Stimulated activated CD4-positive, alpha-beta T cell treated with anti-CD3 and anti-CD28 coated beads, Interleukin-4, amount 100 ng/mL, for 48 hours (primary cell): ENCODE measurements at places on chromosomes 11 and 22.

- DNase-seq, result peak; percentile 38
These were observed 14.4 kb downstream of the KCNJ5 start for GRCh38 chr11:128905345-128906184.

DNA sequence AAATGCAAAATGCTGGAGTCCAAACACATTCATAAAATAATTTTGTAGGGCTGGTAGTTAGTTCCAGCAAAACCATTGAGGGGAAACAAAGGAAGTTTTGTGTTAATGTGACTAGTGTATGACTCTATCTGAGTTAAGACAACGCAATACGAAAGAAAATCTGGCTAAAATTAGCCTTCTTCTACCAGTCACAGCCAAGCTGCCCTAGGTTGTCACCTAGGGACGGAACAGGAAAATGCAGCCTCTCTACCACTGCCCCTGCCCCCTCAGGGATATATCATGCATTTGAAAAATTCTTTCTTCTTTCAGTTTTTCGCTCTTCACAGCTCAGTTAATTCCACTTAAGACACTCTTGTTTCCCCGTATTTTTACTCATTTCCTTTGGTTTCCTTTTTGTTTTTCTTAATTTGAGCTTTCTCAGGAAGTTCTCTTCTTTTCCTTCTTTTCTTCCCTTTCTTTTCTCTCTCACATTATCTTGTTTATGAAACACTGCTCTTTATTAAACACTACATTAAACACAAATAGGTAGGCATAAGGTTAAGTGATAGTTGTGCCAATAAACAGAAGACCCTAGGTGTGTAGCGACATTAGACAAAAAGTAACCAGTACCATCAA, 30.6 kb downstream of the KIRREL3 start:
- DNase-seq, result no peak

DNA sequence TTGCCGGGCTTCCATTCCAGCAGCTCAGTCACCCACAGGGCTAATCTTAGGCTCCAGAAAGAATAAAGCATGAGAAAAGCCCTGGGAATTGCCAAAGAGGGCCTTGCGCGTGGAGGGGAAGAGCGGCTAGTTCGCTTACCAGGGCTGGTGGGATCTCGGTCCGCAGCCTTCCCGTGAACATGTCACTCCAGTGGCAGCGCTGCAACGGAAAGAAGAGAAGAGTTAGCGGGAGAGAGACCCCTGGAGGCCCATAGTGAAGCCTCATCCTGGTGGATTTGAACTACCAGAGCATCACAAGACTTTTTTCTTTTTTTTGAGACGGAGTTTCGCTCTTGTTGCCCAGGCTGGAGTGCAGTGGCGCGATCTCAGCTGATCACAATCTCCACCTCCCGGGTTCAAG, 18.0 kb downstream of the RANGAP1 start:
- no peak for DNase-seq

DNA sequence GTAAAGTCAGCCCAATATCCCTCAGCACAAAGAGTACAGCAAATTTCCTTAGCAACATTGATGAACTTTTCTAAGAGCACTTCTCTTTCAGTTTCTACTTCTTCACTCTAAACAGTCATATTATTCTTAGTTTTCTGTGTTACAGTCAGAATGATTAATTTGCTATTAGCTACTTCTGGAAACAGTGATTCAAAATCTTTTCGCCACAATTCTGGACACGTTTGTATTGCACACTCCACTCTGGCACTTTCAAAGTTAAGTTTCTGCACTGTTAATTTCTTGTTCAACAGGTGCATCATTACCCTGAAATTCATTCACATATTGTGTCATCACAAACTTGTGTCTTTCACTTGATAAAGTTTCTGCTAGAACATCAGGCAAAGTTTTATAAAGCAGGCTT, 22.5 kb downstream of the ABTB2 start:
- no peak for DNase-seq

GRCh38 chr11:7591107-7591894, 77.5 kb downstream of the PPFIBP2 start:
- DNase-seq, result no peak

GRCh38 chr22:50201191-50202129, 649 bp downstream of the SELENOO start:
- no peak for DNase-seq

DNA sequence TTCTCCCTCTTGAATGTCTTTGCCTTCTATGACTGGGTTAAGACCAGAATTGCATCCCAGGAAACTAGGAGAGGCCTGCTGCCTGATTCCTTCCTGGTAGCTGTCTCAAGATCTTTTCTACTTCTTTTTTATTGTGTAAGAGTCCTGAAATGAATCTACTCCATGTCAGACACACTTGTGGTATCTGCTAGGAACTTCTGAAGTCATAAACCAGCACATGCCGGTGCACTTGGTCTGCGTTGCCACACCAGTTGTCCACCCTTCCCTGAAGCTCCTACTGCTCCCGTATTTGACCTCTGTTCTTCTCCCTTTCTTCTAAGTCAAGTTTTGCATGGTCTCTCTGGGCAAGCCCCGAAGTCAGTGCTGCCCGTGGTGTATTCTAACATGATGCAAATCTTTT, 644.2 kb downstream of the ETS1 start:
- no peak for DNase-seq

DNA sequence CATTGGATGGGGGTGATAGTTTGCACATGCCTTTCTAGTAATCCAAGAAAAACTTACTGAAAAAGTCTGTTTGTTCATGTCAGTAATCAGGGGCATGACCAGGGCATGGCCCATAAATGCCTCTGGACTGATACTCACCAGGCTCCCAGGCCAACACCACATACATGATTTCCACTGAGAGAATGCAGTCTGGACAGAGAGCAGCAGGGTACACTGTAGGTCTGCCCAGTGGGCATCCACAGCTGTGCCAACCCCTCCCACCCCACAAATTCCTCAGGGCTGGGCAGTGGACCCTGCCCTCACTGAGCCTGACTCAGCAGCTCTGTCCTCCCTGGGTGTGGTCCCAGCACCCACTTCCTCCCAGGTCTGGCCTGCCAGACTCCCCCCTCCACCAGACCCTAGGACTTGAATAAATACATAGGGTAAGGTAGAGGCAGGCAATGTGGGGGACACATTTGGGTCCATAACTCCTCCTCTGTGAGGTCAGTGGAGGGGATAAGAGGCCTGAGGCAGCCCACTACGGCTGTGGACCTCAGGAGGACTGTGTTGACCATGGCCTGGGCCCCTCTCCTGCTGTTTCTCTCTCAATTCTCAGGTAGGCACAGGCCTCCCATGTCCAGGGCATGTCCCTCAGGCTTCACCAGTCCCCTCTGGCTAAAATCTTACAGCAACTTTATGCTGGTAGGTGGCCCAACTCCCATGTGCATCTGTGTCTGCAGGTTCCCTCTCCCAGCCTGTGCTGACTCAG, 92.2 kb upstream of the TOP3B start:
- no peak for DNase-seq

GRCh38 chr11:76683161-76684095, 12.9 kb upstream of the LRRC32 start:
- no peak for DNase-seq

DNA sequence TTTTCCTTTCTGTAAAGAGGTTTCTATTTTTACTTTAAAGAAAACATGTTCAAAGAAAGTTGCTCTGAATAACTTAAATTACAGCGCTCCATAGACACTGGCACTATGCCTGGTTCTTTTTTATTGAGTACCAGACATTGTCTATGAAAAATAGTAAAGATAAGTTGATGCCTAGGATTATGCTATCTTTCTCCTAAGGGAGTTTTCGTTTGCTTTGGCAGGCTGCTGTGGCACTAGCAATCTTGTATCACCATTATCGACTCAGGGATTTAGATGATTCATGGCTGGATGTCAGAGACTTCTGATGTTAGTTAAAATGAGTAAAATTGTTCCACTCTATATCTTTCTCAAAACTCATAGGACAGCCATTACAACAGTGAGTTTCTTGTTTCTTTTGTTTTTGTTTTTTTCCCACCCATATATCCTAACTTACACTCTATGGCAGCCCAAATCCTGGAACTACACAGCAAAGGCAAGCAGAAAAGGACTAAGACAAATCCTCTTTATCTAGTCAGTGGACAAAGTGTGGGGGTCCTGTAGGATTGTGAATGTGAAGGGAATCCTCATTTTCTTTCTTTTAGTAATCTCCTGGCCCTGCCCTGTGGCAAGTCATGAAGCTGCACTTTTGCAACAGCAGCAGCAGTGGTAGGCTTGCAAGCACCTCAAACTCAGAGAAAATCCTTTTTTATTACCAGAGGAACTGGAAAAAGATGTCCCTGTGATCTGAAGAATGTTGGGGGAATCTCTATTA, 20.7 kb downstream of the SLN start:
- DNase-seq, result no peak

GRCh38 chr22:24380220-24380904, 47.0 kb upstream of the ADORA2A start:
- no peak for DNase-seq

DNA sequence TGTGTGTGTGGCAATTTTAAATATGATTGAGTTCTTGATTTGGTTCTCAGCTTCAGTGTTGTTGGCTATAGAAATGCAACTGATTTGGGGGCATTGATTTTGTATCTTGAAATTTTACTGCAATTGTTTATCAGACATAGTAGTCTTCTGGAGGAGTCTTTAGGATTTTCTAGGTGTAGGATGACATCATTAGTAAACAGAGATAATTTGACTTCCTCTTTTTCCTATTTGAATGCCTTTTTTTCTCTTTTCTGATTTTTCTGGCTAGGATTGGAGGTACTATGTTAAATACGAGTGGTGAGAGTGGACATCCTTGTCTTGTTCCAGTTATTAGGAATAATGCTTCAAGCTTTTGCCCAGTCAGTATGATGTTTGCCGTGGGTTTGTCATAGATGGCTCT, 124.9 kb downstream of the MSANTD4 start:
- DNase-seq, result no peak

GRCh38 chr22:20782596-20783299, 8.8 kb downstream of the SERPIND1 start:
- no peak for DNase-seq

GRCh38 chr11:32870676-32871075, 21.9 kb upstream of the QSER1 start:
- peak; percentile 4 for DNase-seq

DNA sequence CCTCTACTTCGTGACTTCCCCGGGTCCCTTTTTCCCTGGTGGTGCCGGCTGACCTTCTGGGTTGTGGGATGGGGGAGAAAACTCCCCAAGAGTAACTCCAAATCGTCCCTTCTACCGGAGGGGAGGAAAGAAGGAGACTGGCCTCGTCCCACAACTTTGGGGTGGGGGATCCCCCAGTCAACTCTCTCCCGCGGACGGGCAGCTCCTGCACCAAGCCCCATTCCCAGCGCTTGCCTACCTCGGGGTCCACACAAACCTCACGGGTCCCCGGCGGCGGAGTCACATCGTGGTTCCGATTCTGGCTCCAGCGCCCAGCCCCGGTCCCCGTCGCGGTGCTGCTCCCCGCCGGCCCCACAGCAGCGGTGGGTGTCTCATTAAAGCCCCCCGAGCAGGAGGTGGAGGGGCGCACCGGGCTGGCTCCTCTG, 317 bp downstream of the BDNF start:
- no peak for DNase-seq

GRCh38 chr22:22508274-22509176, at the start of gene ZNF280B:
Gene ZNF280B (minus strand): TSS chr22:22508742. CDS start chr22:22489398, 19,344 bp downstream.
- peak; percentile 81 for DNase-seq

DNA sequence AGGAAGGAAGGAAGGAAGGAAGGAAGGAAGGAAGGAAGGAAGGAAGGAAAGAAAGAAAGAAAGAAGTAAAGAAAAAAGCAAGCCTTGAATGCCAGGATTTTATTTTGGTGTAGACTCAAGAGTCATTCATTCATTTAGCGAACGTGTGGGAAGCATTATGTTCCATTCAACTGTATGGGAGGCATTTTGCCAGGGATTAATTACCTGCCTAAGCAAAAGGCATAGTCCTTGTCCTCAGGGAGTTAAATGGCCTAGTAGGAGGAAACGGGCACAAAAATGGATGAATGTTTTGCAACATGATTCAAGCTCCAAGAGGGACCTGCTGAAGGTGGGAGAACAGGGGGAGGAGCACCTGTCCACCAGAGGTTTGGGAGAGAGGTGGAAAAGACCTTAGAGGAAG, 16.2 kb upstream of the ZNRF3 start:
- DNase-seq, result no peak

DNA sequence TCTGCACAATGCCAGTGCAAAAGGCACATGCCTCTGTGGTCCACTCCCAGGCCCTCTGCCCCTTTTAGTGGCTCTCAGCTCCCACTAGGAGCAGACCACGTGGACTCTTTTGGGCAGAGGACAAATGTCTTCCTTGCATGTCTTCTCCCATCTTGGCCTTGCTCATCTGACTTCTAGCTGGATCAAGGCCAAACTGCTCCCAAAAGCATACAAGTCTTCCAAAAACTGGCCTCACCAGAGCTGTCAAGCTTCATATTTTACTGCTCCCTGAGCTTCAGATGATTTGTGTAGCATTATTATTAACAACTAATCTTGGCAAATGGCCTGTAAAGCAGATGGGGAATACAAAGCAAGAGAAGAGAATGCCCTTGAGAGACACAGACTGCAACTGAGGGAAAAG, 6.9 kb downstream of the SMPD1 start:
- DNase-seq, result no peak

GRCh38 chr11:66468691-66469090, 2.0 kb downstream of the PELI3 start:
- no peak for DNase-seq

GRCh38 chr22:37824674-37825641, 1.8 kb downstream of the GALR3 start:
- DNase-seq, result no peak

DNA sequence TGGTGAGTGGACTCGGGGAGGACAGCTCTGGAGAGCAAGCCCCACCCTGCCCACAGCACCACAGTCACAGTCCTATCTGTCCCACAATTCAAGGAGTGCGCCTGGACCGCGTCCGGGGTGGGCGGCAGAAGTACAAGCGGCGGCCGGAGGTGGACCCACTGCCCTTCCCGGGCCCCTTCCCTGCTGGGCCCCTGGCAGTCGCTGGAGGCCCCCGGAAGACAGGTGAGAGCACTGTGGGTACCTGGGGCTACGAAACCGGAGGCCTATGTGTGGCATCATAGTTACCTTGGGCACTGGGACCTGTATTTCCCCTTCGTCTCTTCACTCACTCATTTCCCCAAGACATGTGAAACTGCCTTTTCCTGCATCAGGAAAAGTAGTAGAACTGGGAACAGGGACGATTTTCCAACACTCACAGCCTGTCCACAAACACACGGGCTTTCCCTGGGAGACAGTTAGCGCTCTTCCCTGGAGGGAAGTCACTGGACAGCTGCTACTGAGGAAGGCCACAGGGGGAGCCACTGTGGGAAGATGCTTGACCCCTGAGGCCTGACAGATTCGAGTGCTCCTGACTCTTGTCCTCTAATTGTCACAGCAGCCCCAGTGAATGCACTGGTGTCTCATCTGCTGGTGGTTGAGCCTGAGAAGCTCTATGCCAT, 3.1 kb downstream of the TRMT112 start:
- DNase-seq, result no peak
